ENCODE measurements at places on chromosomes 7 and 10.

DNA sequence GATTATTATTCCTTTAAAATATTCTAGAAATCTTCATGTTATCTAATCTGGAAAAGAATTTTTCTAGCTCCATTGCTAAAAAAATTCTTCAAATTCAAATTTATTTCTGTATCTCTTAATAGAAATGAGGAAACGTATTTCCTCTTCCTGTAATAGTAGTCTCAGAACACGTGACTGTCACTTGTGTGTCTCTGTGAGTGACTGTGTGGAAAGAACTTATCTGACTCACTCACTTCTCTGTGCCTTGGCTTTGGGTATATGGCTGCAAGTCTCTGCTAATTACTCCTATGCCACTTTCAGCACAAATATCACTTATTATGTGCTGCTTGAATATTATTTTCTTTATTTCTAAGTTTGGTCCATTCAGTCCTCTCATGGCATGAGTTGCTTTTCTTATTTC, 132.7 kb downstream of the CNTNAP2 start:
- no peak for DNase-seq

DNA sequence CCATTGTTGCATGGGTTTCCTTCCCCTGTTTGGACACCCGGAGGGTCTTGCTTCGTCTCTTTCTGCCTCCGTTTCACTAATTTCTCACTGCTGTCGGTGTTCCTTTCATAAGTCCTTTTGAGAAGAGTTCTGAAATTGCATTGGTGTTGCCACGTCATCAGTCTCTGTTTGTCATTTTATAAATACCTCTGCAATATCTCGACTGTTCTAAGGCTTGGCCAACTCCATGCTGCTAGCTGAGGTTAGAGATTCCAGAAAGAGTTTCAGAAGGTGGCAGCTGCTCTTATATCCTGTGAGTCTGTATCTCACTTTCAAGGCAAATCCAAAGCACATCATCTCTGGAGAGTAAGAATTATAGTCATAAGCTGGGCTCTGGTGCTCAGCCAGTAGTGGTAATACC, 148.0 kb upstream of the INSYN2A start:
- no peak for DNase-seq

GRCh38 chr10:75375838-75376237, 25.7 kb downstream of the ZNF503 start:
- no peak for DNase-seq

- no peak for DNase-seq
These were observed 37.3 kb upstream of the SAMD9L start for GRCh38 chr7:93185303-93186027.

GRCh38 chr10:124085680-124086079, 7.7 kb downstream of the CHST15 start:
- DNase-seq: no peak

DNA sequence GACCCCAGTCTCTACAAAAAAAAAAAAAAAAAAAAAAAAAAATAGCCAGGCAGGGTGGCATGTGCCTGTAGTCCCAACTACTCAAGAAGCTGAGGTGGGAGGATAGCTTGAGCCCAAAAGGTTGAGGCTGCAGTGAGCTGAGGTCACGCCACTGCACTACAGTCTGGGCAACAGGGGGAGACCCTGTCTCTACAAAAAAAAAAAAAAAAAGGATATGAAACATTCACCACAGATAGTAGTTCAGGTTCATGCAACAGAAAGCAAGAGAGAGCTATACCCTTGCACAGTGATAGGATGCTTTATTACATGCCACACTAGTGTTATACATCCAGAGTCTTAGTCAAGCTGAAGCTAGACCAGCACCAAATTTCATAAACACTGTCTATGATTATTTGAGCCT, 148.4 kb upstream of the KAT6B start:
- DNase-seq: no peak

DNA sequence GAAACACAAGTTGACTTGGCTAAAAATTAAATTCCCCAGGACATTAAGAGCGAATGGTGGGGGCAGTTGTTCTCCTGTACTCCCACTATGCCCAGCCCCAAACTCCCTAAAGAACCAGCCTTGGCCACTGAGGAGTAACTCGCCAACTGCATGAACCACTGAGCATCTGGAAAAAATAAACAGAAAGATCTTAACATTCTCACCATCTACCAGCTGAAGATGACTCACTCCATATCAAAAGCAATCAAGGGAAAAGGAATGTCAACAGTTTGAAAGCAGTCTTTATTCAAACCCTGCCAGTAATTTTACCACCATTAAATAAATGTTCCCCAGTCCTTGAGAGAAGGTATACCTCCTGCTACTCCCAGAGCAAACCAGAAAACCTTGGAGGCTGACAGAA, 45.4 kb downstream of the CTTNBP2 start:
- no peak for DNase-seq

GRCh38 chr10:59335497-59335896, 26.9 kb downstream of the FAM13C start:
- DNase-seq: no peak

- DNase-seq: no peak
These were observed 58.2 kb downstream of the ELAPOR2 start for GRCh38 chr7:87001214-87001613.

DNA sequence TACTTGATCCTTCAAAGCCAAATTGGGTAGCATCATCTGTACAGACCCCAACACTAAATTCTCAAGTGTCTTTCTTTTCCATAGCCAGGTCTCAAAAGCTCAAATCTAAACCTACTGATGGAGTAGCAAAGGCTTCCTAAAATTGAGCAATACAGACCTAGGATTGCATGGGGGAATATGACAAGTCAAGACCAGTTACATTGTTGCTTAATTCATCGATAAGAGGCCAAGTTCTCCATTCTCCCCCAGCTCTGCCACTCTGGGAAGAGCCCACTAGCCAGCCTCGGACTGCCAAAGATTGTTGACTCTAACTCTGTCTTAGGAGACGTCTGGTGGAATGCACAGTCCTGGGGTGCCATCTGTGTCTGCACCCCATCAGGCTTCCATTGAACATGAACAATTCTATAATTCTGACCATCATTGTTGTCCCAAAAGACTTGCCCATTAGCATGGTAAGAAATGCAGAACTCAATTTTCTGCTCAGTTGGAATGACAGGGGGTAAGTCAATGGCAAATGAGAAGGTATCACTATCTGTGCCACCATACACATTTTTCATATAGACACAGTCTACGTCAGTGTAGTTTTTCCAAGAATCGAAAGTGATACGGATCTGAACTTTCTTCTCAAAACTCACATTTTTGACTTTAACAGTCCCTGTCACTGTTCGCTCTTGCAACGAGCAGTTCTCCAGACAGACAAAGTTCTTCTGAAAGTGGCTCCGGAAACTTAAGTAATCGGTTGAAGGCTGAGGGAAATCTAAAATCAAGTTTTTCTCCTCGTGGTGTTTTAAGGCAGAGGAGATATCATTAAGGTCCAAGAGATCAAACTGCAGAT, 2.9 kb downstream of the PPP1R3C start:
- DNase-seq: no peak

DNA sequence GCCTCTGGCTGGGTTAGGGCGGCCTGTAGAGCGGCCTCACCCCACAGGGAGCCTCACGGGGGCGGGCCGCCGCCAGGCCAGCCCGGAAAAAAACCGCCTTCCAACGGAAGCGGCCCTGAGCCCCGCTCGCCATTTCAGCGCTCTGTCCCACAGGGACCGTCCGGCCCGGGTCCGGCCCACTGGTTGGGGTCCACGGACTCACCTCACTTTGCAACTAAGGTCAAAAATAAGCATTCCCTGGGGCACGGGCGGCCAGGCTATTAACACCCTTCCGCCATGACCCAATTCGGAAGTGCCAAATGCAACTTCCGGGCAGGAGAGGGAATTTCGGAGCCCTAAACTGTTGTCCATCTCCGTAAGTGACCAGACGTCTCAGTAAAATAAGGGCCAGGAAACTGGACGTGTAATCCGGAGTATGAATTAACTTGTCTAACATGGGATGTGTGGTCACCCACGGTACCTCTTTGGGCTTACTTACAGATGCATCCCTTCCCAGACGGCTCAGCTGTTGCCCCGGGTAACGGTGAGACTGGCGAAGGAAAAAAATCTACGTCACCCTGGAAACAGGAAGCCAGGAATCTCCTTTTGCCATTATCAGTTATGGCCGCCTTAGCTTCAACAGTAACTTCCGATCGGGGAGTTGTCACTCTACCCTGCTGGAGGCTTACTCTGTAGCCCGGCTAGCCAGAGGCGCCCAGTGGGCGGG, at the start of gene BBIP1:
Gene BBIP1, minus strand, starts transcription at position 538 of the 706 bp plus-strand sequence. CDS start 1,023 bp downstream, outside the sequence.
- DNase-seq: no peak

DNA sequence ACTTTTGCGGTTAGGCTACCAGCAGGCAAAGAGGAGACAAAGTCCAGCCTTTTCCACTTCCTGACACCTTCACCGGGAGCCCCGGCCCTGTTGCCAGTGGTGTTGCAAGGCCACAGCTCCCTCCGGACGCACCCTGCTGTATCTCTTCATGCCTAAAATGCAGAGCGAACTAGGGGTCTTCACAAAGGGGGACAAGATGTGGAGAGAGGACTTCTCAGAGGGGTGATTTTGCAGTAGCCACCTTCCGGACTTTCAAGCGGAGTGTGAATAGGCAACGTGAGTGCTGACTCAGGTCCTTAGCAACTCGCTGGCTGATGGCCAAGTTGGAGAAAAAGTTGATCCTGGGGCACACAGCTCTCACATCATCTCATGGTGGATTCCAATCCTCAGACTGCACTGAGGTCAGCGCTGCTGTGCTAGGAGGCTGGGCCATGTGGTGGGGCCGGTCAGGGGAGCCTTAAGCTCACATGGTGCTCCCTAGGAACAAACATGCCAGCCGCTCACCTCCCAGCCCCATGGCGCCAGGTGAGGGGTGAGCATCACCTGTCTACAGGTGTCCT, 166.3 kb downstream of the LCOR start:
- DNase-seq: no peak

DNA sequence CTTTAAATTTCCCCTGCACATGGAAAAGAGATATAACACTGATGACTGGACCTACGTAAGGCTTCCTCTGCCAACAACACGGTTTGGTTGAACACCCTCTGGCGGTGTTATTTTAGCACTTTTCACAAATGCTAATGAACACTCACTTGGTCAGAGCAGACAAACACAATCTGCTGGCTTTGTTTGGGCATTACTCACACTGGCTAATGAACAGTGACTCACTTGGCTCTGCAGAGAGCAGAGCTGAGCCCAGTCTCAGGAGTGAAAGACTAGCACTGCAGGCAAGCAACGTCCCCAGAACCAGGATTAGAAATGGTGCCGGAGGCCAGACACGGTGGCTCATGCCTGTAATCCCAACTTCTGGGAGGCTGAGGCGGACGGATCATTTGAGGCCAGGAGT, 430.8 kb downstream of the PLXNA4 start:
- no peak for DNase-seq

DNA sequence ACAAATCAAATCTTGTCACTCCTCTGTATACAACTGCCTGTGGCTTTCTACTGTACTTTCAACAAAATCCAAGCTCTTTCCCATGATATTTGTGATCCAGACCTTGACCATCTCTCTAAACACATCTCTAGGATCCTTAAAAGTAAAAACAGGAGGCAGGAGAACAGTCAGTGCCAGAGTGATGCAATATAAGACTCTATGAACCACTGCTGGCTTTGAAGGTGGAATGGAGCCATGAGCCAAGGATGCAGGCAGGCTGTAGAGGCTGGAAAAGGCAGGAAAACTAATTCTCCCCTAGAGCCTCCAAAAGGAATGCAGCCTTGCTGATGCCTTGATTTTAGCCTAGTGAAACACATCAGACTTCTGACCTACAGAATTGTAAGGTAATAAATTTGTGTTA, 45.5 kb upstream of the LRRN3 start:
- no peak for DNase-seq

DNA sequence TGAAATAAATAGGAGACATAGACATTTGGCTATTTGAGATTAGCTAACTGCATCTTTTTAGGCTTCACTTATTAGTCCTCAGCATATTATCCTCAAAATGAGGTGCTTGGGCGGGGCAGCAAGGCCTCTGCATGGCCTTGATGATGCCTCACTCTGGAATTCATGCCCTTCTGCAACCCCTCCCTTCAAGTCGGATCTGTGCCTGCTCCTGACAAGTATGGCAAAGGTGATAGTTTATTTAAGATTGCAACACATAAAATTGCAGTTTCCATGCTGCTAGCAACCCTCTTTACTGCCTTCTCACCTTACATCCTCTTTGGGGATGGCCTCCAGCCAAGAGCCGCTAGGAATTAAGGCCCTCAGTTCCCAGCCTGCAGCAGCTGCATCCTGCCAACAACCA, 241.3 kb upstream of the ADARB2 start:
- DNase-seq: no peak

- no peak for DNase-seq
These were observed 67.1 kb downstream of the WDFY4 start for GRCh38 chr10:48751730-48752129.

GRCh38 chr7:83796760-83797159, 147.8 kb upstream of the SEMA3E start:
- DNase-seq: no peak

DNA sequence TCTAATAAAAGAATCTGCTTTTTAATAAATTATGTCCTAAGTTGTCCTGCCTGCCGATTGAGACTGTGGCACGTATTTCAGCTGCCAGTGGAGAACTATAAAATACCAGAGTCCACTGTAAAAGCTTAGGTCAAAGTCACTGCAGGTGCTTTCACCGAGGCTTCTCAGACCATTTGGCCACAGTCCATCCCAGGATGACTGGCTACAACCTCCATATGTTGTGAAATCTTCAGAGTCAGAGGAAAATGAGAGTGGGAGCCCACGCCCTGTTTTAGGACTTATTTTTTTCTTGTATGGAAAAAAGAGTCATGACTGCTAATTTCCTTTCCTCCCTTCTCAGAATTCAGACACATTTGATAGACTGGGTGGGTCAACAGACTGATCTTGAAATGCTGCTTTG, 182.9 kb downstream of the ANK3 start:
- DNase-seq: no peak

- no peak for DNase-seq
These were observed 117.9 kb upstream of the COL1A2 start for GRCh38 chr7:94276795-94277194.

GRCh38 chr7:138316421-138317043, 143.5 kb upstream of the TRIM24 start:
- no peak for DNase-seq

GRCh38 chr7:17279061-17279460, 19.4 kb upstream of the AHR start:
- no peak for DNase-seq

- DNase-seq: no peak
These were observed 1.3 kb upstream of the ZCCHC24 start for GRCh38 chr10:79446758-79447084.

GRCh38 chr7:127891144-127891543, 140.1 kb downstream of the LRRC4 start:
- DNase-seq: no peak

Measured in stimulated activated CD4-positive, alpha-beta T cell treated with anti-CD3 and anti-CD28 coated beads, TNF-alpha, amount 100 ng/mL, for 4 hours (primary cell).